ENCODE measurements at places on chromosomes 11 and 22.

- DNase-seq: no peak
Observed at GRCh38 chr11:35372565-35373283, 46.6 kb downstream of the SLC1A2 start.

DNA sequence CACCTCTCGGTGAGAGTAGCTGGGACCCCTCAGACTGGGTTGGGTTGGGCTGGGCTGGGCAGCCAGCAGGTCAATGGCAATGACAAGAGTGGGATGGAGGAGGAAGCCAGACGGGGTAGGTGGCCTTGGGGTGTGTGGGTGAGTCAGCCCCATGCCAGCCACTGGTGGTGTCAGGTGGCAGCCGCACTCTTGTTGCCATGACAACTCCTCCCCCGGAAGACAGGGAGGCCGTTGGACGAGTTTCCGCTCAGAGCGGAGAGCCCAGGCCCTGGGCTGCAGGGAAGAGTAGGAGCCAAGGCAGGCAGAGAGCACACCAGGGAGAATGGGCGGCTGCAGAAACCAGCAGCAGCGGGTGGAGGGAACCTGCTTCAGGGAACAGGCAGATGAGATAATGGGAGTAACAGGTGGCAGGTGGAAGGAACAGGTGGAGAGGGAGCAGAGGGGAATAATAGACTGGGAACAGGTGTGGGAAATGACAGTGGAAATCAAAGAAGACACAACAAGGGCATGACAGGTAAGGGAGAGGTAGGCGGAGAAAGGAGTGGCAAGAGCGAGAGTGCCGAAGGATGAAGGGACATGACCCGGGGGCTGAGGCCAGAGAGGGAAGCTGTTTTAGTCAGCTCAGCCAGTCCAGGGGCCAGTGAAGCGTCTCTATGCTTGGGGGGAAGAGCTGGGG is 8.7 kb downstream of the SPTBN2 start:
- no peak for DNase-seq

GRCh38 chr11:124800226-124800929 is at the start of gene MSANTD2:
TSS of gene MSANTD2 (minus strand) at chr11:124800406. CDS start at chr11:124800380, 26 bp downstream.
- DNase-seq: peak; percentile 73

DNA sequence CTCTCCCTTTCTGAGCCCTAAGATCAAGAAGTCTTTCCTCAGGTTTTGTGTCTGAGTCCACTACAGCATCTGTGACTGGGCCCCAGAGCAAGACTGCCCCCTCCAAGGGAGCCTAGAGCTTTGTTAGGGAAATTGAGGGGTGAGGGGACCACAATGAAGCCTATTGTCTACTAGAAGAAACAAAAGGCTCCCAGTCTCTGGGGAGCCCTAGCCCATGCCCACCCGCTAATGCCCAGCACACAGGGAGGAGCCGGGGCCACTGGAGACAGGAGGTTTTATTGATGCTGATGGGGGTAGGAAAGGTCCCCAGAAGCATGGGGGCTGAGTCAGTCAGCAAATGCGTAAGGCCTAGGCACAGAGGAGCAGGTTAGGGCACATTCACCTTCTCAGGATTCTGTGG is 14.0 kb downstream of the RHOG start:
- no peak for DNase-seq

DNA sequence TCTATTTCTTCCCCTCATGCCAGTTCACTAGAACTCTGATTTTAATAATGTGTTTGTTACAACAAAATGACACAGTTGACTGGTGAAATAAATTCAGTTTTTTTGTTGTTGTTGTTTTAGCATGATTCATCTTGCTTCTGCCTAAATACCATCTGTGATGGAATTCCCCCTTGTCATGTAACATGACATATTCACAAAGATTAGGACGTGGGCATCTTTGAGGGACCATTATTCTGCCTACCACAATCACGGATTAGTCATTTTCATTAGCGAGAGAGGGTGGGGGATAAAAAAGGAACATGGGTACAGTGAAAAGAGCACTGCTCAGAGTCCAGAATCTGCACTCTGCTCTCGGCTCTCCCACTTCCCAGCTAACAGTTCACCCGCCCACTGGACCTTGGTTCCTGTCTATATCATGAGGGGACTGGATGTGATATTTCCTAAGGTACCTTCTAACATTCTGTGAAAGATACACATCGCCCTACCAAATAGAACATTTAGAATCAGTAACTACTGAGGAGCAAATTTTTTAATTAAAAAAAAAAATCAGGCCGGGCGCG is 11.3 kb downstream of the HTATIP2 start:
- DNase-seq: no peak

DNA sequence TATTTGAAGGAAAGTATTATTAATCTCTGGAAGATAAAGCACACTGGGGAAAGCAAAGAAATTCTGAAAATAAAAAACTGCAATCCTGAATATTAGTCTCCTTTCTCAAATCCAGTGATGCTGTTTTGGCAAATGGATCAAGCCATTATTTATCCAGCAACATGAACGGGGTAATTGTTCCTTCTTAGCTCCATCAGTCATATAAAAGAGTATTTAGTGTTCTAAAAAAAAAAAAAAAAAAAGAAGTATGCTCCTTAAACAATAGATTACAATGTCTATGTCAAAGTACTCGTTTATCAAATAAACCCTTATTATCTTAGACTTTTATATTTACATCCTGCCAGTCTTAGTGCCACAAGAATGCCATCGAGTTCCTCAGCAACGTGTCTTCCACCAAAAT is 1.3 kb downstream of the RDX start:
- no peak for DNase-seq

- no peak for DNase-seq
Observed at GRCh38 chr11:33214187-33214586, 43.0 kb upstream of the HIPK3 start.

DNA sequence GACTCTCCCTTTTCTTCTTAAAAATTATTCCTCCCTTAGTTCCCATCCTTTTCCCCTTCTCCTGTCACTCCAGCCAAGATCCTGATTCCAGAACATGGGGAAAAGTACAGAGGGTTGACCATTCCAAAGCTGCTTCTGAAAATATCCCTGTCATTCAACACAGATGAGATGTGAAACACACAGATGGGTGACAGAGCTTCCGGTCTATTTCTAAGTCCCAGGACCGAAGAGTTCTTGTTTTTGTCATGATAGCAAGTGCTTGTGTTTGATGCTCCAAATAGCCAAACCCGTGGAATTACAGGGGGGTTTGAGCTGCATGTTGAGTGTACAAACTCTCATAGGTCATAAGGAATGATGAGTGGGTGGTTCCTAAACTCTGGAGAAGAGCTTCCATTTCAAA is 57.9 kb downstream of the PARVA start:
- DNase-seq: no peak

DNA sequence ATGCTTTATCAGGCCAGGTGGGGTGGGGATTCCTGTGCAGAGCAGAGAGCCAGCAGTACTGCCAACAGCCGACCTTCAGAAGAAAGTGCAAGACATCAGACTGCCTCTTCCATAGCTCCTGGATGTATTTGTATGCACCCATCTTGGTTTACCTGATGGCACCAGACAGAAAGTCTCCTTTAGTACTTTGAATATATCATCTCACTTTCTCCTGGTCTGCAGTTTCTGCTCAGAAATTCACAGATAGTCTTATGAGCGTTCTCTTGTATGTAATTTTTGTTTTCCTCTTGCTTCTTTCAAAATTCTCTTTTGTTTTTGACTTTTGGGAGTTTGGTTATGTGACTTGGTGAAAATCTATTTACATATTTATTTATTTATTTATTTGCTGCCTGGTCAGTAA is 446.4 kb upstream of the CADM1 start:
- no peak for DNase-seq

DNA sequence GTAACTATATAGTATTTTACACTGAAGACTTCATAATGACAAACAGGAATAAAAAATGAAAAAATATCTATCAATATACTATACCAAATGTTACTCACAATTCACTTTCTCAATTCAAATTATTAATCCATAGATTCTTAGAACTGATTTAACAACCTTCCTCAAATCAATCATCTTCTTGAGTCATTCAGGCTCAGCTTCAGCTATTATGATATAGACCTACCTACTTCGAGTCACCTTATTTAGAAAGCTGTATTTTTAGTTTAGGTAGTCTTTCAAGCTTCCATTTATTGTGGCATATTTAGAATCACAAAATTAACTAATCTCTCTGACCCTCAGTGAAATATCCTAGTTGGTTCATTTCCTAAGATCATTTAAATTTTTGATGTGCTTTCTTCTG is 8.2 kb downstream of the CREBZF start:
- DNase-seq: no peak

GRCh38 chr22:49737101-49737551 is 90.5 kb downstream of the BRD1 start:
- DNase-seq: no peak

- no peak for DNase-seq
Observed at GRCh38 chr11:80778941-80779340, 1338.1 kb upstream of the TENM4 start.

DNA sequence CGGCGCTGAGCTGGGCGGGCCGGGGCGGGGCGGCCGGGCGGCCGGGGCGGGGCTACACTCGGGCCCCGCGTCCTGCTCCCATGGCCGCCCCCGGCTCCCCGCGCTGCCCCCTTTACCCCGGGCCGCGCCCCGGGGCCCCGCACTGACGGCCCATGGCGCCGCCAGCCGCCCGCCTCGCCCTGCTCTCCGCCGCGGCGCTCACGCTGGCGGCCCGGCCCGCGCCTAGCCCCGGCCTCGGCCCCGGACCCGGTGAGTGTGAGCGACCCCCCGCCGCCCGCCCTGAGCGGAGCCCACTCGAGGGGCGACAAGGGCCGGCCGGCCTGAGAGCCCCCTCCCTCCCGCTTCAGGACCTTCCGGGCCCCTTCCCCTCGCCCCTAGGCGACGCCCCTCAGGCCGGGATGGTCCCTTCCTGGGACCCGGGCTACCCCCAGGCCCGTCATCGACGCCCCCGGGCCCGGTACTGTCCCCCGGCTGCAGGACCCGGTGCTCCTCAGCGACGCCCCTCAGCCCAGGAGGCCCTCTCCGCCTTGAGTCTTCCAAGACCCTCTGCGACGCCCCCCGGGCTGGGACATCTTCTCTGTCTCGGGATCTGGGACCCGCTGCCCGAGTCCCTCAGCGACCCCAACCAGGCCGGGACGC is at the start of gene KREMEN1:
Gene KREMEN1 (plus strand): TSS at position 57 of the 639 bp plus-strand sequence. CDS start 96 bp downstream, at position 153.
- DNase-seq: no peak

- no peak for DNase-seq
Observed at GRCh38 chr11:6456361-6457073, 15.7 kb upstream of the HPX start.

DNA sequence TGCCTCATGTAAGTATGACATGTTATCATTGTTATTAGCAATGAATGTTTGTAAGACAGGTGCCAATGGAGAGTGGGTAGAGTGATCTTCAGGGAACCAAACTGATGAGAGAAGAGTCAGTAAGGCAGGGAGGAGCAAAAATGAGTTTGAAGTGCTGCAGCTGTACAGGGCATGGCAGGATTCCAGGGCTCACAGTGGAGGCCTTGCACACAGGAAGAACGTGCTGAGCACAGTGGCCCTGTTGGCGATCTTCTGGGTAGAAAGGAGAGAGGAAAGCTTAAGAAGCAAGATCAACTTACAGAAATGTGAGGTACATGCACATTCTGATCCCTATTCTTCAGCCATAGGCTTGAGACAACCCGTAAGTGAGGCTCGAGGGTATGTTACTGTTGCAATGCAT is 219.3 kb upstream of the TMEM45B start:
- DNase-seq: no peak

DNA sequence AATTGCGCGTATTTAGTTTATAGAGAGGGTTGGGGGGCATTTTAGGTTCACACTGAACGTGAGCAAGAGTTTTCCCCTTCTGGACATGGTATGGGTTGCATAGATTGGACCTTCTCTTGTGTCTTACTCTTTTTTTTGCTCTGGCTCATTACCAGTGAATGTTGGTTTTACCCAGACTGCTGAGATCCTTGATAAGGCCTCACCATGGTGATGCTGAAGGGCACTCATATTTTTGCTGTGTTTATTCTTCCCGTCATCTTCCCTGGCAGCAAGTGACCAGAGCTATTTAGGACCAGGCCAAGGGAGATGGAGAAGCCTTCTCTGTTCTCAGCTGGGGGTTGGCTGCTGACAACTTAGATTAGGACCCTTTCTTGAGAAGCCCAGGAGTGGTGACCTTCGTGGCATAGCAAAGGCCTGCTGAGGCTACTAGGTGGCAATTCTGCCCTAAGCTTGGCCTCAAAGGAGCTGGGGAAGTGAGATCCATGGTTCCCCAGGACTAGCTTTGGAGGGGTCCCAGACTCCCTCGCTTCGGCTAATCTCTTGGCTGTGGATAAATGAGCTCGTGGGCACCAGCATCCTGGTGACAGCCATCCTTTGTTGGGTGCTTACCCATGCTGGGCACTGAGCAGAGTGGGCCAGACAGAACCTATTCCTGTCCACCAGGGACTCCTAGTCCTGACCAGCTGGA is 47.3 kb downstream of the GRIK4 start:
- no peak for DNase-seq

- no peak for DNase-seq
Observed at GRCh38 chr22:30488121-30488520, 16.3 kb upstream of the SEC14L3 start.

DNA sequence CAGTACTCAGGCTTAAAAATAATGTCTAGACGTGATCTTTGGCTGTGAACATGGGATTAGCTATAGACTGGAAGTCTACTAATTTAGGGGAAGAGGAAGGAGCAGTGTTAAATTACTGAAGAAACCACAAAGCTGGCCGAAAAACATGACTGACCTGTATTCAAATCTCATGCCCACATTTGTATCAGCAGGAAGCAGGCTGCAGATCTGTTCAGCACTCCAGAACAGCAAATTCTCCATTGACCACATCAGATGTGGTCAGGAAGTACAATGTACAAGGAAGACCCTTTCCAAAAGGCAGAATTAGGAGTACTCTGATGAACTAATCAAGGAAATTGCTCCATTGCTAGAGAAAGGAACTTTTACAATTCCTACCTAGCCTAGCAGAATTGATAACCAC is 31.7 kb downstream of the DCDC1 start:
- DNase-seq: no peak

- no peak for DNase-seq
Observed at GRCh38 chr11:44576656-44577055, 11.2 kb downstream of the CD82 start.

- DNase-seq: peak; percentile 0
Observed at GRCh38 chr11:99020352-99021225, at the start of gene CNTN5. TSS of gene CNTN5 (plus strand) at chr11:99020949.

- DNase-seq: no peak
Observed at GRCh38 chr11:121669422-121669821, 216.7 kb upstream of the SORL1-AS1 start.

DNA sequence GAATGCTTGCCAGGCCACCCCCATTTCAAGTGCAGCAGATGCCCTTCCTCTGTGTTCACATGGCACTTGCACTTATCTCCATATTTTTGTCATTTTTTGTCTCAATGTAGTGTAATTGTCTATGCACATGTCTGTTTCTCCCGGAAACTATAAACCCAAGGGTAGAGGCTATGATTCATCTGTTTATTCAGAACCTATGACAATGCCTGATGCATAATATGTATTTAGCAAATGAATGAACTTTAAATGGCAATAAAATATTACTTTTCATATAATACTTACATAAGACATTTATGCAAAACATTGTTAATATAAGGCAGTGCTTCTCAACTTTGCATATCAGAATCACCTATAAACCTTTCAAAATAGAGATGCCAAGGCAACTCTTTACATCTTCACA is 6.7 kb downstream of the PAK1 start:
- no peak for DNase-seq

GRCh38 chr22:20615021-20615420 is 107.6 kb downstream of the MED15 start:
- no peak for DNase-seq

- no peak for DNase-seq
Observed at GRCh38 chr11:110473706-110474105, 44.0 kb downstream of the FDX1 start.

- no peak for DNase-seq
Observed at GRCh38 chr22:24191381-24191841, 10.1 kb downstream of the SUSD2 start.

GRCh38 chr11:97833412-97833811 is 1187.3 kb upstream of the CNTN5 start:
- DNase-seq: no peak

Data from stimulated activated CD4-positive, alpha-beta T cell treated with anti-CD3 and anti-CD28 coated beads, Interleukin-15, amount 100 ng/mL, for 1 hour (primary cell).